ENCODE measurements at places on chromosomes 6 and 20. TPM values are rescaled to one million over a fixed set of nuclear protein-coding genes. Genes with fewer than 3 reads are reported as not detected.

HTR1B gene
- polyA plus RNA-seq = 7.2 TPM

DEFB118 gene
- polyA plus RNA-seq = not detected

SCRT2 gene
- polyA plus RNA-seq = not detected

IL17A gene
- polyA plus RNA-seq = not detected

OR2B6 gene
- not detected for polyA plus RNA-seq

KIF25 gene
- polyA plus RNA-seq = 0.79 TPM

TPBG gene
- polyA plus RNA-seq = 3.4 TPM

GPSM3 gene
- polyA plus RNA-seq = 5.4 TPM

TUBB2B gene
- 2.8 TPM for polyA plus RNA-seq

UBE2J1 gene
- 18.6 TPM for polyA plus RNA-seq

PCK1 gene
- polyA plus RNA-seq = 0.69 TPM

CLPSL1 gene
- polyA plus RNA-seq = not detected

TBXT gene
- not detected for polyA plus RNA-seq

SLC17A1 gene
- not detected for polyA plus RNA-seq

SLC13A3 gene
- polyA plus RNA-seq = 1.8 TPM

KCNK15 gene
- polyA plus RNA-seq = 6.8 TPM

GHRH gene
- not detected for polyA plus RNA-seq

TFAP2D gene
- polyA plus RNA-seq = not detected

TP53TG5 gene
- not detected for polyA plus RNA-seq

ARMH2 gene
- not detected for polyA plus RNA-seq

FERMT1 gene
- 0.03 TPM for polyA plus RNA-seq

PTPRT gene
- not detected for polyA plus RNA-seq

PTGIS gene
- polyA plus RNA-seq = 115 TPM

KCNS1 gene
- not detected for polyA plus RNA-seq

PROCR gene
- polyA plus RNA-seq = 45.0 TPM

NKX2-4 gene
- not detected for polyA plus RNA-seq

SLC18B1 gene
- 6.9 TPM for polyA plus RNA-seq

PEX7 gene
- 5.8 TPM for polyA plus RNA-seq

LHFPL5 gene
- not detected for polyA plus RNA-seq

CFB gene
- polyA plus RNA-seq = 26.4 TPM

ADAT2 gene
- 1.0 TPM for polyA plus RNA-seq

ETV7 gene
- polyA plus RNA-seq = 3.4 TPM

TRPC4AP gene
- polyA plus RNA-seq = 18.8 TPM

C20orf202 gene
- polyA plus RNA-seq = 0.88 TPM

ANKRD66 gene
- polyA plus RNA-seq = not detected

SLC35D3 gene
- polyA plus RNA-seq = not detected

RIN2 gene
- 17.0 TPM for polyA plus RNA-seq

C20orf144 gene
- 0.31 TPM for polyA plus RNA-seq

MOCS1 gene
- polyA plus RNA-seq = 23.0 TPM

ELOVL2 gene
- not detected for polyA plus RNA-seq

PLN gene
- 955 TPM for polyA plus RNA-seq

COL12A1 gene
- polyA plus RNA-seq = 43.5 TPM

CST5 gene
- polyA plus RNA-seq = not detected

SLC23A2 gene
- 9.8 TPM for polyA plus RNA-seq

MUCL3 gene
- polyA plus RNA-seq = 0.18 TPM

NNAT gene
- 0.38 TPM for polyA plus RNA-seq

ZNF165 gene
- 2.1 TPM for polyA plus RNA-seq

RAB23 gene
- polyA plus RNA-seq = 24.8 TPM

MPC1 gene
- polyA plus RNA-seq = 128 TPM

NMBR gene
- polyA plus RNA-seq = not detected

Measured in aorta (tissue), 5 donors.